ENCODE measurements at places on chromosomes 6 and 20.

- no peak for DNase-seq
These were observed 161.8 kb downstream of the NFATC2 start for GRCh38 chr20:51380401-51381385.

DNA sequence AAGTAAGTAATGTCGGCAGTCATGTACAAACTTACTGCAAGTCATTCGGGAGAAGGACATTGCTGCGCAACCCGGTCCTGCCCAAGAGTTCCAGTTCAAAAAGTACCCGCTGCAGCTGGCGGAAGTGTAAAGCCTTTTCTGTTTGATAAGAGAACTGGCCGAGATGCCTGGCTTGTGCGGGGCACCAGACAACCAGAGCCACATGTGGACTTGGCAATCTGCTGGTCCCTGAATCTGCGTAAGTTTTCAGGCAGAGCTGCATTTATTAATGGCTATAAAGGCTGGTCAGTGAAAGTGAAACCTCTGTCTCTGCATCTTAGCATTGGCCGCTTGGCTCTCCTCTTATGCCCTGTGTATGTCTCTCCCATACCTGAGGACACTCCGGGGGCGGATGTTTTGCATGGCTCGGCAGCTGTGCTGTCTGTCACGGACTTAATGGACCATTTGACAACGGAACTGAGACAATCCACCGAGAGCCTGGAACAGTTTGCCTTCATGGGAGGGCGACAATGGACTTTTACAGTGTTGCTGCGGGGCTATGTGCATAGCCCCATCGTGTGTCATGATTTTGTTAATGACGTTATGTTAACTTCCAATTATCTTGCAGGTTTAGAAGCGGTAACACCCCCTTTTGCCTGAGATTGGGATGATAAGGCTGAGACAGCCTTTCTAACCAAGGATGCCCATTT is 19.8 kb upstream of the RGS17 start:
- no peak for DNase-seq

GRCh38 chr6:131966443-131966842 is 15.3 kb upstream of the CCN2 start:
- DNase-seq: peak; percentile 55

- DNase-seq: no peak
These were observed 245.4 kb upstream of the ASCC3 start for GRCh38 chr6:101126501-101126900.

DNA sequence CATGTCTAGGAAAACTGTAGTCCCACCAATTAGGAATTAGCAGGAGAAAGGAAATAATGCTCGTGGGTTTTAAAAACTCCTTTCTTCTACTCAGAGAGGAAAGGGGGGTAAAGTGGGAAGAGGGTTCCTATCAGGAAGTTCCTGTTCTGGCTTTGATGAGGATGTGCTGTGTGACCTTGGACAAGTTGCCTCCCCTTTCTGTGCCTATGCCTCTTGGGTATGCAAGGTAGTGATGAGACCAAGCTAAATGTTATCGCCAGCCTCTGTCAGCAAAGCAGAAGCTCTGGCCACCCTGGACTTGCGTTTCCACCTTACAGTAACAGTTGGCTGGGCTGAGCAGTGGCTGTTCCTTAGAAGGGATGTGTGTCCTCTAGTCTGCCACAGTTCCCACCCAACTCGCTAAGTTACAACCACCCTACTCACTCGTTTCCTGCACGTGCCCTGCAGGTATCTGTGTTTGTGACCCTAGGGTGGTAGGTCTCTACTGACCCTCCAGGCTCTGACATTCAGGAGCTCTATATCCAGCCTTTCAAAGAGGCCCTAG is 110.0 kb downstream of the PREX1 start:
- no peak for DNase-seq

- DNase-seq: no peak
These were observed 181.8 kb downstream of the CDH4 start for GRCh38 chr20:61433816-61434215.

- no peak for DNase-seq
These were observed 92.8 kb downstream of the CEP57L1 start for GRCh38 chr6:109188115-109188411.
